Non-pigmented ciliary epithelial cell (primary cell): ENCODE measurements at places on chromosomes 3 and 15.

- DNase-seq, result no peak
Measured at GRCh38 chr15:85558848-85559247, 178.4 kb downstream of the AKAP13 start.

DNA sequence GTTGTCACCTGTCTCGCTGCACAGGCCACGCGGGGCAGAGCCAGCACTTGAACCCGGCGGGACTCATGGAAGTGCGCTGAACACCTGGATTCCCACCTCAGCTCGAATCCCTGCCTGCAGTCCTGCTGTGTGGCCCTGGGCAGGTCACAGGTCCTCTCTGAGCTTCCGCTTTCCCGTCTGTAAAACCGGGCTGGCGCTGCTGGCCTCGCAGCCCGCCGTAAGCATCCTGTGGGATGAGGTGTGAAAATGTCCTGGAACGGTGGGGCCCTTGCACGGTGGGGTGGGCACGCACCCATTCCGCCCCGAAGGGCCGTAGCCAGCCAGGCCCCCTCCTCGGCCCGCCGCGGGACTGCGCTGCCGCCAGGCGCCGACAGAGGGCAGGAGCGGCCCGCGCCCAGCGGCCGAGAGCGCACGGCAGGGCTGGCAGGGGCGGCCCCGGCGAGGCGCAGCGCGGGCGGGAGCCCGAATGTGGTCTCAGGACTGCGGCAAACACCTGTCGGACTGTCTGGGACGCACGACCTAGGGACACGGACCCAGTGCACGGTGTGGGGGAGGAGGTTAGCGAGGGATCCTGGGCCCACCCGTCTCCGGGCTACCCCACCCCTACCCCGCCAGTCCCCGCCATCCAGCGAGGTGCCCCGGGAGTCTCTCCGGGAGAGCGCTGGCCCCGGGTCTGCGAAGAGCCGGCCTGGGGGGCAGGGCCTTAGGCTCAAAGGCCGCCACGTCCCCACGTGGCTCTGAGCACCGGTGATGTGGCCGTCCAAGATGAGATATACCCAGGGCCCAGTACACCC, 40.4 kb downstream of the DNAJB8 start:
- DNase-seq, result no peak

- DNase-seq, result no peak
Measured at GRCh38 chr15:74369756-74370155, 2.3 kb upstream of the CYP11A1 start.

DNA sequence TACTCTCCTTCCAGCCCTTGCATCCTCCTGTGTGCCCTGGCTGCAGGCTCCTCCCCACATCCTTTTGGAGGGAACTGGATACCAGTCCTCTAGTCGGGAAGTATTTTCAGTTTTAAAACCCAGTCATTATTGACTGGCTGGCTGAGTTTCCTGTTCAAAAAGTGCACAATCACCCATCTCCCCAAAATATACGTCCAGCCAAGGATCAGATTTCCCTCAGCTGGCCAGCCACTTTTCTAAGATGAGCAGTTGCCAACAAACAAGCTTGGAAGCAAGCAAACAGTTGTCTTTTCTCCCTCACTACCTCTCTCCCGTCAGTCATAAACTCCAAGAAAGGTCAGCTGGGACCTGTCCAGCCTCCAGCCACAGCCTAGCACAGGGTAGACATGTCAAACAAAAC, 147.7 kb upstream of the GALNT15 start:
- DNase-seq, result no peak

- DNase-seq, result no peak
Measured at GRCh38 chr3:46865031-46865507, 1.8 kb upstream of the MYL3 start.

DNA sequence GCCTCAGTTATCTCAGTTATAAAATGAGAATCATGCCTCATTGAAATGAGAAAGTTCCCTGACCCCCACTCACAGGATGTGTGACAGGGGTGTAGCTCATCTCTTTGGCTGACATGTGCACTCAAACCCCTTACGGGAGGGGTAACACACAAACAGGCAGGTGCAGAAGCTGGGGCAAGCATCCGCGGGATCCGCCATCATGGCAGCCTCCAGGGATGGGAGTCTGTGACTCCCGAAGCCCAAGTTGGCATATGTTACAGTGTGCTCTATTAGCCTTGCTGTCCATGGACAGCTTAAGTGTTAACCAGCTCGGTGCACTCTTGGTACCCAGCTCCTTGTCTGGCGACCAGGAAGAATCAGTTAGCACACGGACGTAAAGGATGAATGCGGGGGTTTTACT, 822.7 kb upstream of the SEMA6D start:
- DNase-seq, result no peak

DNA sequence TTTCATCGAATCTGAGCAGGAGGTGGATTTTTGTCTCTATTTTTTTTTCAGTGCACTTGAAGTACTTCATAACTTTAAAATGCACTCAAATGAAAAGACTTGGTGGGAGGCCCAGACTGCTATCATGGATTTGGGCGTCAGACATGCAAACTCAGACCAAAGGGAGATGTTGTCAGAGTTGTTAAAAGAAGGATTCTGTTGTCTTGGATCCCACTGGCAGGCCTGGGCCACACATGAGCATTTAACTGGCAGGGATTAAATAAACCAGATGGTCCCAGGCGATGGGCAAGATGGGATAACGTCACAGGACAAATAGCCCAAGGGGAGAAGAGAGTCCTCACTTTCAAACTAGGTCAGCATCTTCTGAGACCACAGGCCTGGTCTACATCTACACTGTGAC, 15.4 kb downstream of the RTP1 start:
- DNase-seq, result no peak

DNA sequence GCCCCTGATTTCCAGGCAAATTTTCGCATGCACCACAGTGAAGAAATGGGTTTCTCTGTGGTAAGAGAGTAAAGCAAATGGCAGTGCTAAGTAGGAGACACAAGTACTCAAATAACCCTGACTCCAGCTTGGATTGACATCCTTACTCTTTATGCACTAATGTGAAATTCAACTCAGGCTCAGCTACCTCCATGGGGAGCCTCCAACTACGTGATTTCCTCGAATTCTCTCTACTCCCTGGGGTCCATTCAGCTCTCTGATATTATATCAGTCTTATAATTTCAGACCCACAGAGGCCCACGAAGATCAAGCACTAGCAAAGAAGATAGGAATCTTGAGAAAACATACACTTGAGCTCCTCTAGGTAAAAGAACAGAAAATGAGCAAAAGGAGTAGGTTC, 407.6 kb upstream of the CCDC54 start:
- DNase-seq, result no peak

GRCh38 chr3:52253314-52254304, 8.1 kb downstream of the PPM1M start:
- no peak for DNase-seq

DNA sequence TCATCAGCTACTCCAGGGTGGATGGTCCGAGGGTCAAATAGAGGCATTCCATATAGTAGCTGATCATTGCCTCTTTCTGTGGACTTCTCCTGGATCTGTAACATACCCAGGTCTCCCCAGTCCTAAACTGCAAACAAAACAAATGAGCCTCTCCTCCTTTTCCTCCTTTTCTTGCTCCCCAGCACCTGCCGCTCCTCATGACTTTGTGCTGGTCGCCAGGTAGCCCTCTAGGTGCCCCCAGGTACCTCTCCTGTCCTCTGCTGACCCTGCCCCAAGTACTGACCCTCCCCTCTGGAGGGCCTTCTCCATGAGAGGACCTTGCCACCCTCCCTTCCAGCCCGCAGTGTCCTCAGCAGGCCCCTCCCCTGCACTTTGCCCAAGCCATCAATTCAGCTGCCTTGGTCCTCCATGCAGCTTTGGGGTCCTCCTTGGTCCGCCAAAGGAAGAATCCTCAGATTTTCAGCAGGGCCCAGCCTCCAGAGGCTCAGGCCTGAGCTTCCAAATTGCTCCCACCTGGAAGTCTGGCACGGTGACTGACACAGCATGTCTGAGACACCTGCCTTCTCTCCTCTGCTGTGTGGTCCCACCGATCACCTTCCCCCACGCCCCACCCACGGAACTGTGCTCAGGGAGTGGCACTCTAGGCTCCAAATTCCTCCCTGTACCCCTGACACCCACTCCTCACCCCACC, 111.0 kb downstream of the LRRK1 start:
- no peak for DNase-seq

- no peak for DNase-seq
Measured at GRCh38 chr15:62912808-62913207, 129.7 kb upstream of the TPM1 start.

DNA sequence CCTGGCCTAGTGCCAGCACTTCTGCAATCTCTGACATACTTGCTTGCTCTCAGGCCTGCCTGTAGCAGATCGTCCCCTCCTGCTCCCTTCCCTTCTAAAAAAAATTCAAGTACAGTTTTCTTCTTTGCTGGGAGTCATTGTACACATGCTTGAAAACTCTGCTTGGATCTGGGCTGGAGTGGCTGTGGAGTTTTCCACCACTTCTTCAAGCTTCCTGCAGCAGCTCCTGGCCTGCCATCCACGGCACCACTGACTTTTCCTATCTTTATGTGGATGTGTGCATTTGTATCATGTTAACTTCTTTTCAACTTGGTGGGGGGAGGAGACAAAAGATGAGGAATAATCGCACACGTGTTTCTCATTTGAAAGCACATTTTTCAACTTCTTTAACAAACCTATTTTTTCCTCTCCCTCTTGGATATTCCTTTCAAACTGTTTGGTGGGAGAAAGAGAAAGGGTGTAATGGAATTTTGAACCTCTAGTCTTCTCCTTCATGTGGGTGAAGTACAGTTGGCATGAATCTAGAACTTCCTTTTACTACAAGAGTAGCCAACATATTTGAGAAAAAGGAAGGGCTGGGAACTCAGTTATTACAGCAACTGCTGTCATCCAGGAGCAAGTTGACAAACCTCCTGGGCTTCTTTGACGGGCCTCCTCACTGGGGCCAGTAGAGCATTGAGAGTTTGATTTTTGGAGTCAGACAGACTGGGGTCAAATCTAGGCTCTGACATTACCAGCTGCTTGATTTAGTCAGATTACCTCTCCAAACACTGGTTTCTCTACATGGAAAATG, 61.2 kb upstream of the LRTM1 start:
- peak; percentile 79 for DNase-seq

- no peak for DNase-seq
Measured at GRCh38 chr15:69679623-69680228, 227.1 kb downstream of the RPLP1 start.

- no peak for DNase-seq
Measured at GRCh38 chr3:42708611-42709151, 6.1 kb upstream of the HHATL start.

DNA sequence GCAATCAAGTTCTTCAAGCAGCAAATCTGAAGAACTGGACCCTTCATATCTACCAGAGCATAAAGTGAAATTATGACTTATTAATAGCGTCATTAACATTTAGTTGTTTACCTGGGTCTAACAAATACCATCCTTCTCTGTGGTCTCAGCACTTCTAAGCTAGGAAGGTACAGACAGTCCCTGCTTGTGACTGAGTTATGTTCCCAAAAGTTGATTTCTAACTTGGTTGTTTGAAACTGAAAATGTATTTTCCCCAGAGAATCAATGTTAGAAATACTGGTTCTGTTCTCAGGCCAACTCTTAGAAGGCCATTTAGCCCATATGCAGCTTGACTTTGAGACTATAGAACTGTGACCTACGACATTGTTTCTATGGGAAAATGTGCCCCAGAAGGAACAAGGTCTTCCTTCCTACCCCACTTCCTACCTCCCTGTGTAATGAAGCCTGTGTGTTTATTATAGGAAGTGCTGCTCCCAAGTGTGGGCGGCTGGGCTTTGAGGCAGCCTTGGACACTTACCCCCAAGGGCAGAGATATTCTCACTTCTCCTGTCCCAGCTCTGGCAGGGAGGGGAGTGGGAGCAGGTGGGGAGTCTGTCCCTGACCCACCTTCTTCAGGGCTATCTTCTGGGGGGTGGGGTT, 12.2 kb upstream of the MAPK6 start:
- no peak for DNase-seq

- DNase-seq, result no peak
Measured at GRCh38 chr3:59480486-59480995, 430.7 kb upstream of the CFAP20DC start.

DNA sequence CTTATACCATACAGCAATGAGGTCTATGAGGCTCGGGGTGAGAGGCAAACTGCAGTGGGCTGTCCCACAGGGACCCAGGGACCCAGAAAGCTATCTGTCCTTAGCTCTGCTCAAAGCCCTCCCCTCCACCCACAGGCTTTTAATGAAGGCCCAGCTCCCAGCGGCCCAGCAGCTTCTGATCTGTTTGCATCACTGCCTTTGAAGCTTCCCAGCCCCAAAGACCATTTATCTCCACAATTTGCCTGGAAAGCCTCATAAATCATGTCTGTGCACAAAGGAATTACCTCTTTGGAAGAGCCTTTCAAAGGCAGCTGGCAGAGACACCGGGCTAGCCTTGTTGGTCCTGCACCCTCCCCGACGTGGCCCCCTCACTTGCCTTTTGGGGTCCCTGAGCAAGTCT, 123.9 kb downstream of the RAB11A start:
- DNase-seq, result no peak

GRCh38 chr3:169573148-169573547, 90.4 kb downstream of the MECOM start:
- DNase-seq, result no peak

GRCh38 chr15:40927873-40928806, 1.0 kb upstream of the DLL4 start:
- DNase-seq, result no peak

DNA sequence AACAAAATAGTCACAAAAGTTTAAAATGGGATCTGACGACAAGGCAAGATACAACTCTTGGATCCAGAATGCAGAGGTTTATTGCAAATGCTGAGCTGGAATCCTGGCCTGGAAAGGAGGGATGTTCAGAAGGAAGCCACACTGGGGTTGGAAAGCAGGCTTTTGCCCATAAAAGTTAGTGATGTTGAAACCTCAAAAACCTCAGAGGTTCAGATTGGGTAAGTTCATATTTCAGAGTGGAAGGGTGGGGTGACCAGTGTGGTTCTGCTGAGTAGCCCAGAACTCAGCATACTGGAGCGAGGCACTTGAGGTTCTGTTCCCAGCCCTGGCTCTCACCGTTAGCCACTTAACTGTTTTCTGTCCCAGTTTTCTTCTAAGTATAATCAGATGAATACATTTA, 114.0 kb upstream of the OSTN start:
- DNase-seq, result no peak

GRCh38 chr3:106022913-106023312, 154.1 kb upstream of the CBLB start:
- no peak for DNase-seq

- no peak for DNase-seq
Measured at GRCh38 chr3:150744041-150744918, 18.7 kb downstream of the SIAH2 start.
